ENCODE measurements at places on chromosomes 16 and 17.

DNA sequence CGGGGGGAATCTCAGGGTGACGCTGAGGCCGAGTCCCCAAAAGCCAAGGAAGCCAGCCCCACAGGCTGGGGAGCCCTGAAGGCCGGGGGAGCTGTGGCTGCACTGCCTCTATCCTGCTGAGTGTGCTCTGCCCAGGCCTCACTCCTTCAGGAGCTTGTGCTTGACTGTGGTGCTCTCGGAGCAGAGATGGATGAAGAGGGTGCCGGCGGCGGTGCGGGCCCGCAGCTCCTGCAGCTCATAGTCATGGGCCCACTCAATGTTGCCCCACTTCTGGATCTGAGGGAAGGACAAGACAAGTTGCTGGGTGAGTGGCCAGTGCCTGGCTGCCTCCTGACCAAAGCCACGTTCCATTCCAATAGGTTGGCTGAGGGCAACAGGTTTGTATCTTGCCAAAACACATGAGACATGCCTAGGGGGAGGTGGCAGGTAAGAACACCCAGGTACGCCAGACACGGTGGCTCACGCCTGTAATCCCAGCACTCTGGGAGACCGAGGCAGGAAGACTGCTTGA lies 20.5 kb downstream of the ATPAF2 start:
- DNase-seq, result no peak

- DNase-seq, result no peak
Observed at GRCh38 chr17:61409301-61410112, 9.9 kb downstream of the TBX2 start.

DNA sequence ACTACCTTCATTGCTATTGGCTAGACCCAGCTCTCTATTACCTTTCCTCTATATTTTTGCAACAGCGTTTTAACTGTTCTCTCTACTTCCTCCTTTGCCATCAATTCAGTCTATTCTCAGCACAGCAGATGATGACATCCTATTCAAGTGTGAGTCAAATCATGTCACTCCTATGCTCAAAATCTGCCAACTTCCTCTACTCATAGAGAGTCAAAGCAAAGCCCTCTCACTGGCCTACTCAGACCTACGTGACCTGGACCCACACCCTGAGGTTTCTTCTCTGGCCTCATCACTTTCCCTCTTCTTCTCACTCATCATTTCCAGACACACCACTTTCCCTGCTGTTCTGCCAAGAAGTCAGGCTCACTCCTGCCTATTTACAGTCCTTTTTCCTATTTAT lies 289.0 kb upstream of the AXIN2 start:
- DNase-seq, result peak; percentile 81

- no peak for DNase-seq
Observed at GRCh38 chr16:88783391-88784073, 1.5 kb downstream of the PIEZO1 start.

- no peak for DNase-seq
Observed at GRCh38 chr17:64099543-64099942, 30.4 kb downstream of the ERN1 start.

GRCh38 chr17:77802811-77803220 lies 155.7 kb upstream of the TNRC6C start:
- DNase-seq, result no peak

- no peak for DNase-seq
Observed at GRCh38 chr17:80445007-80445725, 30.2 kb downstream of the ENDOV start.

DNA sequence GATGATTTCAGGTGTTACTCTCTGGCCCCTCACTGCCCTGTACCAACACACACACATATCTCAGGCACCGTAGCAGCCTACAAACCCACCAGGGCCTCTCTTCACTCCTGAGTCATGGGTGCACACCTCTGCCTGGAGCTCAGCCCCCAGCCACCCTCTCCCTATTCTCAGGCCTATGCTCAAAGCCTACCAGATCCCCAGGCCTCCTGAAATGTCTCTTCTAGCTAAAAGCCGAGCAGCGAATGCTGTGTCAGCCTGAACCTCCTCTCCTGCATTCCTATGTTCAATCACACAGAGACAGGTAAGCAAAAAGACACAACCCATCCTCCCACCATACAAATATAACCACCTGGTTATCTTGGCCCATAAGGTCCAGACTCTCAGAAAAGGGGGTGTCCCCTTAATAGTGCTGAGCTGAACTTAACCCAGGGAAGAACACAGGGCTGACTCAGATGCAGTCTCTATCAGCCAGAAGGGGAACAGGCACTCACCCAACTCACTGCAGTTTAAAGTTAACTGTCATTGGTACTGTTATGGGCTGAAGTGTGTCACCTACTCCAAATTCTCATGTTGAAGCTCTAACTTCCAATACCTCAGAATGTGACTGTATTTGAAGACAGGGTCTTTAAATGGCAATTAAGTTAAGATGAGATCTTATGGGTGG lies 62.0 kb upstream of the TEKT3 start:
- DNase-seq, result no peak

- DNase-seq, result no peak
Observed at GRCh38 chr17:7383742-7384488, 3.0 kb downstream of the TNK1 start.

- DNase-seq, result no peak
Observed at GRCh38 chr17:75638893-75639292, 5.7 kb downstream of the SMIM5 start.

- peak; percentile 59 for DNase-seq
Observed at GRCh38 chr16:4402439-4403132, 13.8 kb downstream of the CORO7 start.

- no peak for DNase-seq
Observed at GRCh38 chr17:83196024-83196365, 116.6 kb downstream of the METRNL start.

DNA sequence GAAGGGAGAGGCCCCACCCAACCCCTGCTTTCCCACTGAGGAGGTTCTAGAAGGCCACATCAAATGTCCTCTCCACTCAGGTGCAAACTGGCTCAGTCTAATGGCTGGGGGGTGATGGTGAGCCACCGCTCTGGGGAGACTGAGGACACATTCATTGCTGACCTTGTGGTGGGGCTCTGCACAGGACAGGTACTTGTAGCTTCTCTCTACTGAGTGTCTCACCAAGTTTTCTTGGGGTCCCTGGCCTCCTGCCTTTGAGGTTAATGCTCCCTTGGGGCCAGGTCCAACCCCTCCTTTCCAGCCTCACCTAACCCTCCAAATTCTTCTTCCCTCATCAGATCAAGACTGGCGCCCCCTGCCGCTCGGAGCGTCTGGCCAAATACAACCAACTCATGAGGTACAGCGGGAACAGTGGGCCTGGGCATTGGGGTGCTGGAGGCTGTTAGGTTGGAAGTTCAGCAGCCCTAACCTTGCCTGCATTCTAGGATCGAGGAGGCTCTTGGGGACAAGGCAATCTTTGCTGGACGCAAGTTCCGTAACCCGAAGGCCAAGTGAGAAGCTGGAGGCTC lies 5.7 kb downstream of the ENO3 start:
- no peak for DNase-seq

All from HT1080 (cell line).